ENCODE measurements at places on chromosomes 13 and 19. TPM values are rescaled to one million over a fixed set of nuclear protein-coding genes. Genes with fewer than 3 reads are reported as not detected.
A peak's percentile ranks its signal among the peaks of the same experiment; 100 is the strongest.

The CGB5 gene
- not detected for total RNA-seq

The PCSK4 gene
- total RNA-seq = 4.2 TPM

GRCh38 chr13:24802074-24802473 is 38.1 kb downstream of the RNF17 start:
- no peaks in the 10 kb centered on the region for H3K27me3 ChIP-seq
- no peaks in the 10 kb centered on the region for H3K4me1 ChIP-seq
- H3K4me3 ChIP-seq = no peak overlapping the region
- DNase-seq = no peak
- H3K36me3 ChIP-seq = no peaks in the 10 kb centered on the region
- H3K27ac ChIP-seq = no peak overlapping the region

The APOC1 gene
- total RNA-seq = 2.3 TPM

DNA sequence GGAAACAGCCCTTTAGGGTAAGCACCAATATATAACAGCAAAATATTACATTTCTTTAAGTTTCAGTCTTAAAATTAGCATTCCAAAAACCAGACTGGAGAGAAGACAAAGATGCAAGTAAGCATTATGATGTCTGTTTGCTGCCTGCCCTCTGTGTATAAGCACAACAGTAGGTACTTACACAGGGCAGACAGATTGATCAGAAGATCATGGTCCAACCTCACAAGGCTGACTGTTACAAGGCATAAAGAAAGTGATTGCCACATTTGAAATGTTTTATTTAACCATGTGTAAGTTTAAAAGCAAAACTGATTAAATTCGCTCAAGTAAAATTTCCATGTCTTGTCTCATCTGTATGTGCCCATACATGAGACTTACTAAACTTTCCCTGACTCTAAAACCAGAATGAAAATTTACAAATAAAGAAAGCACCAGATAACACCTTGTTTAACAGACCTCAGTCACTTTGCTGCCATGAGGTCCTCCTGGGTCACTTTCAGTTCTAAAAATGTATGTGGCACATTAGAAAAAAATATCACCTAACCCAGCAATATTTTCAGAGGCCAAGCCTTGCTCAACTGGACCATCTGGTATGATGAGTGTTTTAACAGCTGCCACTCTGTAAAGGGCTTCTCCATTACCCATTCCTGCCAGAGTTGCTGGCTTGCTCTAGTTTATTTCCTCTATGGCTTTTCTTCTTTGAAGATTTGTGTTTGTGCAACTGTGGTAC is 297.0 kb downstream of the RBM26 start:
- no peak overlapping the region for H3K4me3 ChIP-seq
- H3K36me3 ChIP-seq = no peaks in the 10 kb centered on the region
- no peak overlapping the region for H3K27ac ChIP-seq
- no peak for DNase-seq
- no peaks in the 10 kb centered on the region for H3K27me3 ChIP-seq

GRCh38 chr13:67916650-67917049 is 686.5 kb upstream of the PCDH9 start:
- no peak for DNase-seq
- H3K4me1 ChIP-seq = no peaks in the 10 kb centered on the region
- no peaks in the 10 kb centered on the region for H3K36me3 ChIP-seq
- no peak overlapping the region for H3K4me3 ChIP-seq
- H3K27ac ChIP-seq = no peak overlapping the region

- no peaks in the 10 kb centered on the region for H3K36me3 ChIP-seq
- H3K27ac ChIP-seq = peak overlapping the region; percentile 78
- DNase-seq = no peak
- H3K27me3 ChIP-seq = no peaks in the 10 kb centered on the region
Observed at GRCh38 chr13:73058432-73058735, 421 bp upstream of the KLF5 start.

The KLF12 gene
- total RNA-seq = 13.2 TPM

The LGALS14 gene
- not detected for total RNA-seq

The TNFSF13B gene
- 1.1 TPM for total RNA-seq

DNA sequence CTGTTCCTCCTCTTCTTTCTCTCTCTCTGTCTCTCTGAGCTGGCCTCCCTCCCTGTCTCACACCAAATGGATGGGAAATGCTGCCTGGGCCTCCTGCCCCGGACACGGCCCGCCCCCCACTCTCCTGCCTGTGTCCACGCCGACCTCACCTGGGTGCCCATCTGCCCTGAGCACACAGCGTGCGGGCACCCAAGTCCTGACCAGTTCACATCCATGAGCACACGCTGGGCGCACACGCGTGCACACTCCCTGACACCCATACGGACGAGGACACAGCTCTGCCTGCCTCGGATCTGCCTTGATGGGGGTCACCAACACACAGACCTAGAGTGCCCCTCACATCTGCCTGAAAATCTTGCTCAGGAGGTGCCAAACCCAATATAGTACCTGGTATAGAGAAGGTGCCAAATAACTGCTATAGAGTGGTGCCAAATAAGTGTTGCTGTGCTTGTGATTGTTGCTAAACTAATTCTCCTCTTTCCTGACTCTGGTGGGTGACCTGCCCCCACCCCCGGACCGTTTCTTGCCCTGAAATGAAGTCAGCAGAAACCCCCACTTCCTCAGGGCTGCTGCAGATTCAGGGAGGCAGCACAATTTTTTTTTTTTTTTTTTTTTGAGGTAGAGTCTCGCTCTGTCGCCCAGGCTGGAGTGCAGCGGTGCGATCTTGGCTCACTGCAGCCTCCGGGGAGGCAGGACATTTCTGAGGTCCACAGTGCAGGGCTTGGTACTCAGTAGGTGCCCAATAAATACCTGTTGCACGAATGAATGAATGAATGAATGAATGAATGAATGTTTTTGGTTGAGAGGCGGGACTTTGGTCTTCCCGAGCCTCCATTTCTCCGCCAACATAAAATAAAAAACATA is 4.6 kb downstream of the NFIC start:
- H3K27me3 ChIP-seq = no peaks in the 10 kb centered on the region
- peaks cover 81% of the 10 kb centered on the region for H3K4me1 ChIP-seq
- H3K27ac ChIP-seq = peak overlapping the region; percentile 98
- H3K36me3 ChIP-seq = no peaks in the 10 kb centered on the region
- DNase-seq = no peak

DNA sequence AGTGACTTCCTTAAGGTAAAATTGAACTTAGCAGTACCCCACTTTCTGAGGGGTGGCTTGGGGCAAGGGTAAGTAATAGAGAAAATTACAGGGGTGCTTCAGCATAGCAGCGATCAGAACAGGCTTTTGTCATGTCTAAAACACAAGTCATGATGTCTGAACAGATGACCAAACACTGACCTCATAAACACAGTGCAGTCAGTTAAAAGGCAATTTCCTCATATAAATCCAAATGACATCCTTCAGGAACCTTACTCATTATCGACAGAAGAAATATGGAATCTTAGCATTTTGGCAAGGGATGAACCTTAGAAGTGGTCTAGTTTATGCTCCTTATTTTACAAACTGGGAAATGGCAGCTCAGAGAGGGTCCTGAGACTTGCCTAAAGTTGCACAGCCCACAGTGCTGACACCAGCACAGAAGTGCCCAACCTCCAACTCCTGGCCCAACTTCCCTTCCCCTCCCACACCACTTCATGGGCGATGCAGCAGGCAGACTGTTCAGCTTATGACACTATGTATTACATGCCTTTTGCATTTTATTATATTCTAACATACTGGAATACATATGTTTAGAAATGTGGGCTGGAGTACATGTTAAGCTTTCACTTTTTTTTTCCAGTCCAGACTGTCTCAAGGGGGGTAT is 3.6 kb downstream of the GJA3 start:
- peaks cover 90% of the 10 kb centered on the region for H3K27me3 ChIP-seq
- no peak overlapping the region for H3K27ac ChIP-seq
- DNase-seq = no peak
- H3K4me3 ChIP-seq = no peak overlapping the region
- peaks cover 14% of the 10 kb centered on the region for H3K4me1 ChIP-seq

The CYP2A7 gene
- total RNA-seq = not detected

DNA sequence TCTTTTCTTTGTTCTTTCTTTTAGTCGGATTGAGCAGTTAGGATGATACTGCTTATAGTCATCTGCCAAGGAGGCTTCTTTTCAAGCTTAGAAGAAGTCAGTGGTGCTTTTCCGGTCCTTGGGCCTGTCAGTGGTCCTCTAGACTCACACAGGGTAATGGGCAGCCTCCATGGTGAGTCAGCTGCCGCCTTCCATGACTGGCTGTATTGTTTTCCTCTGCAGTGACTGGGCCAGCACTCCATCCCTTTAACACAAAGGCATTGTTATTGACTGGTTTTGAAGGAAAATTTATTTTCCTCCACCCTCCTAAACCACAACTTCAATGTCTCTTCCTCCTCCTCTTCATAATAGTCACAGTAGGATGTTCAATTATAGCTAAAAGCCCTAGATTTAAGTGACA is 47.1 kb upstream of the CNMD start:
- H3K27me3 ChIP-seq = no peaks in the 10 kb centered on the region
- DNase-seq = no peak
- H3K4me3 ChIP-seq = no peak overlapping the region
- no peak overlapping the region for H3K27ac ChIP-seq
- H3K4me1 ChIP-seq = no peaks in the 10 kb centered on the region

The CYP2F1 gene
- not detected for total RNA-seq

- no peaks in the 10 kb centered on the region for H3K4me1 ChIP-seq
- H3K36me3 ChIP-seq = no peaks in the 10 kb centered on the region
- no peaks in the 10 kb centered on the region for H3K27me3 ChIP-seq
- DNase-seq = peak; percentile 79
Observed at GRCh38 chr13:48161530-48162179, 66.8 kb upstream of the MED4 start.
